Mesothelial cell of epicardium (in vitro differentiated cells): ENCODE measurements at places on chromosomes 6 and 20.

GRCh38 chr6:72788188-72788587, 166.3 kb downstream of the KCNQ5 start:
- DNase-seq = no peak

DNA sequence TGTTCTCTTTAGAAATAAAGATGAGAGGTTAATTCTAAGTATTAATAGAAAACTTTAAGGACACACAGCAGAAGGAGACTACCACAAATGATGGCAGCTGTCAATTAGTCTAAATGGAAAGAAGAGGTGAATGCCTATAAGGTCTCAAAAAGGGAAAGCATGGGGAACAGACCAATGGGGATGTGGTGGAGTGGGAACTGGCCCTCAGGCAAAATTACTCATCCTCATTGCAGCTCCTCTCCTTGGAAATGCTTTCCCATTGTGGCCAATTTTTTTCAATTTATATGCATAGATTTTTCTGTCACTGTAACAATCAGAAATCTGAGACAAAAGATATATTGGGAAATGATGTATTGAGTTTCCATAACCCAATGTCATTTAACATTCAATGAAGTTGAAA, 222.9 kb upstream of the DEFB112 start:
- no peak for DNase-seq

DNA sequence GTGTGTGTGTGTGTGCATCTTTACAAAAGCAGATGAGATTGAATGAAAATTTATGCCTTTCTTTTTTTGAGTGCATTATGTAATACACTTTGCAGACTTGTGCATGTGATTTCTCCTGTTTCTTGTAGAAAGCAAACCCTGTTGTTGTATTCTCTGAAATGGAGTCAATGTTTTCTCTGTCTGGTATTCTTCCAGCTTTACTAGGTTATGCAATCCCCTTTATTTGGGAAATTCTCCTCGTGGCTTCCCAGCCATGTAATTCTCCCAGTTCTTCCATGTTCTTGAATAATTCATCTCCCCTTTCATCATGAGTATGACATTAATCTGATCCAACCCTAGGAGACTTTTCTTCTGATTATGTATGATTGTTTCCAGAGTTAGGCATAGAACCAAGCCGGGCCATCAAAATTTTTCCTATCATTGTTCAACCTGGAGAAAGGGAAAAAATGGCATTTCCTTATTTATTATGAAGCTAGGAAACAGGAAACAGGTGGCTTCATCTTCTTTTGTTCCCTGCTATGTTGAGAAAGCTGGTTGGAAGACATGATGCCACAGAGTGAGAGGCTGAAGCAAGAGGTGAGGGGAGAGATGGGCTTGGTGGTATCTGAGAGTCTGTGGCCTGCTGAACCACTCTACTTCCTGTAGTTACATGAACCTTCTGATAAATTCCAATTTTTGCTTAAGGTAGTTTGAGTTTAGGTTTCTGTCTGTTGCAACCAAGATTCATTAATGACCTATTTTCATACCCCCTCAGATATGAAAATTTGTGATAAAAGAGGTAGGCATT, 68.8 kb downstream of the PRL start:
- DNase-seq = no peak

DNA sequence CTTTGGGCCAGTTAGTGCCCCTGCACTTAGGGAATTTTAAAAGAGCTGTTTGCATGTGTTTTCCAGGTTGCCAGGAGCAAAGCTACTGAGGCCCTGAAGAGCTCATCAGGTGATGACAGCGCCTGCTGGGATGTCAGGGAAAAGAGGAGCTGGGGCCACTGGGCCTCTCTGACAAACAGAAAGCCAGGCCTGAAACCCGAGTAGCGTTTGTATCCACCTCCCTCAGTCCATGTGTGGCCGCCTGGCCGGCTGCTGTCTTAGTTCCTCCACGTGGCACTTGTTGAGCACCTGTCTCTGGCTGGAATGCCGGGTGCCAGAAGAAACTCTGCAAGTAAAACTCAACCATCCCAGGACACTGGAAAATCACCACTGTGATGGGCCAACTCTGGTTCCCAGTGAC, 601.2 kb downstream of the CDH26 start:
- no peak for DNase-seq

DNA sequence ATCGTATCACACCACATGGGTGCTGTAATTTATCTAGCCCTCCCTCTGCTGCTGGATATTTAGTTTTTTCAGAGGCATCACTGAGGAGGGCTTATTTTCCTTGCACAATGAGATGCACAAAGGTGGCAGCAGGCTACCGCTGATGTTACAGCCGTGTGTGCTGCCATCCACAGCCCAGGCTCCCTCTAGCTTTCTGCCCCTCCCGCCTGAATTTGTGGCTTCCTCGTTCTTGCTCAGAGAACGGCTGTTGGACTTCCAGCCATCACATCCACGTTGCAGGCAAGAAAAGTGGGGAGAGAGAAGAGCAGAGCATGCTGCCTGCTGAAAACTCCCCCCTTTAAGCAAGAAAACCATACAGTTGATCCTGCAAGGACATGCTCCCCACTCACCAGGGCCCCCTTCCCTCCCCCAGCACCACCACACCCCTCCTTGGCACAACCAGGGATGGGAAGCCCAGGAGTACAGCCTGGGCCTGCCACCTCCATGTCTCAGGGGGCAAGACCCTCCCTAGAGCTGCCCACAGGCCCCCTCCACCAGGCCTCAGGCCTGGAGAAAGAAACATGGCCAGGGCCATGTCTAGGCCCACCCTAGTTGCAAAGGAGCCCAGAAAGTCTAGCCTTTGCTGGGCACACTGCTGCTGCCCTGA, 102.6 kb downstream of the MRPL14 start:
- DNase-seq = no peak

- DNase-seq = no peak
Measured at GRCh38 chr20:8815208-8815607, 253.7 kb upstream of the PLCB4 start.

DNA sequence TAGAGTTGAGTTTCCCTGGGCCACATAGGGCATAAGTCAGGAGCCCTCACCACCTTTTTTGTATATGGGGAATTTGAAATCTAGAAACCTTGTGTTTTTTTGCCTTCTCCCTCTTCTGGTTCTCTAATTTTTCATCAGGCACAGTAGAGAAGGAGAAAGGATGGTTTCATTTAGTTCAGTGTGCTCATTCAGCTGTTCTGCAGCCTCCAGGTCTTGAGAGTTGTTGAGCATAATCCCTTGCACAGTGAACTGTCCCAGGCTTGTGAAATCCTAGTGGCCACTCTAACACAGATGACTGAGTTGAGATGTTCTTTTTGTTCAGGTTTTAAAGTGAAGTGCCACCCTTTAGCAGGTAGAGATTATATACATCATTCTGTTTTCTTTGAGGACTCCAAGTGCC, 183.5 kb downstream of the CDKAL1 start:
- no peak for DNase-seq

GRCh38 chr6:111721753-111722154, 116.1 kb upstream of the TRAF3IP2 start:
- DNase-seq = no peak

- DNase-seq = no peak
Measured at GRCh38 chr6:129598244-129599187, 111.5 kb downstream of the ARHGAP18 start.

DNA sequence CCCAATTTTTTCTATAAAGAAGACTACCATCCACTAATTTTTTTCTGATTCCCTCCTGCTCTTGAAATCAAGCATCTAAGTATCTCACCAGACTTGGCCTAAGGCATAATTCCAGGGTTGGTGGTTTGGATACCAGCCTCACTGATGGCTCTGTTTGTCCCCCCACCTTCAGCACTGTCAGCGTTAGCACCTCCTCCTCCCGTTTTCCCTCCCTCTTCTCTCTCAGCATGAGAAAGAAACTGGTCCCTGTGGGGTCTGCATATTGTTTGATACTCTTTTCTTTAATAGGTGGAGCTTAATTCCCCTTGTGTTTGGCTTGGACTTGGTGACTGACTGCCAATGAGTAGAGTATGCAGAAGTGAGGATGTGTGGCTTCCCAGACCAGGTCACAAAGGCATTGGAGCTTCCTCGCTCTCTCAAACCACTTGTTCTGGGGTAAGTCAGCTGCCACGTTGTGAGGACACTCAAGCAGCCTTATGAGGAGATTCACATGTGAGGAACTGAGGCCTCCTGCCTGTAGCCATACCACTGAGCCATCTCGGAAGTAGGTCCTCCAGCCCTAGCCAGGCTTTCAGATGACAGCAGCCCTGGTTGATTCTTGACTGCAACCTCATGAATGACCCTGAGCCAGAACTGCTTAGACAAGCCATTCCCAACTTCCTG, 65.2 kb downstream of the RIOK1 start:
- no peak for DNase-seq

DNA sequence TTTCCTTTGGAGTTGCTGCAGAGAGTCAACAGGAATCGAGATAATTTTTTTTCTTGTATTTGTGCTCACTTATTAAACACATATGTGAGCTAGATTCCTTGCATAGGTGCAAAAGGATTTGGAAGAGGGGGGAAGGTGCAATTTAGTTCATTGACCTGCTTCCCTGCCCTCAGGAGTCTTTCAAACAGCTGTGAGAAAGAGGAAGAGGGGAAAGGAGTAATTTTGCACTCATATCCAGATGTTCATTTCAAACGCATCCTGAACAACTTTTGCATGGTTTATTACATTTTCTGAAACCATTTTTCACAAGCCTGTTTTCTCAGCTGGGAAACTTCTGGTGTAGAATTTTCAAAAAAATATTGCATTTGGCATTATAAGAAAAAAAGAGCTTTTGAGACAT, 795.0 kb downstream of the MAFB start:
- no peak for DNase-seq

GRCh38 chr6:21360336-21360735, 233.2 kb upstream of the SOX4 start:
- DNase-seq = no peak

DNA sequence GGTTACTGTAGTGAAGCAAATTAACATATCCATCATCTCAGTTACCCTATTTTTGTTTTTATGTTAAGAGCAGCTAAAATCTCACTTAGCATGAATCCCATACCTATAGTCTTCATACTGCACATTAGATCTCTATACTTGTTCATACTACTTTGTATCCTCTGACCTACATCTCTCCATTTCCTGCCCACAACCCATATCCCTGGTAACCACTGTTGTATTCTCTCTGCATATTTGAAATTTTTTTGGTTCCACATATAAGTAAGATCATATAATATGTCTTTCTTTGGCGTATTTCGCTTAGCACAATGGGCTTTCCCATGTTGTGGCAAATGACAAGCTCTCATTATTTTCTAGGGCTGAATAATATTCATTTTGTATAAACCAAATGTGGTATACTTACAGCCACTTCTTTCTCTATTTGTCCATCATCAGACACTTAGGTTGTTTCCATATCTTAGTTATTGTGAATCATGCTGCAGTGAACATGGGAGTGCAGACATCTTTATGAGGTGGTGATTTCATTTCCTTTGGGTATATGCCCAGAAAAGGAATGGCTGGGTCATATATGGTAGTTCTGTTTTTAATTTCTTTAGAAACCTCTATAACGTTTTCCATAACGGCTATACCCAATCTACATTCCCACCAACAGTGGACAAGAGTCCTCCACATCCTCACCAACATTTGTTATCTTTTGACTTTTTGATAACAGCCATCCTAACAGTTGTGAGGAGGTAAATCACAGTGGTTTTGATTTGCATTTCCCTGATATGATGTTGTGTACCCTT, 39.8 kb downstream of the BACH2 start:
- no peak for DNase-seq

- DNase-seq = no peak
Measured at GRCh38 chr20:23918101-23918862, 38.7 kb upstream of the CST5 start.

GRCh38 chr6:160851031-160851430, 140.5 kb upstream of the MAP3K4 start:
- DNase-seq = no peak

DNA sequence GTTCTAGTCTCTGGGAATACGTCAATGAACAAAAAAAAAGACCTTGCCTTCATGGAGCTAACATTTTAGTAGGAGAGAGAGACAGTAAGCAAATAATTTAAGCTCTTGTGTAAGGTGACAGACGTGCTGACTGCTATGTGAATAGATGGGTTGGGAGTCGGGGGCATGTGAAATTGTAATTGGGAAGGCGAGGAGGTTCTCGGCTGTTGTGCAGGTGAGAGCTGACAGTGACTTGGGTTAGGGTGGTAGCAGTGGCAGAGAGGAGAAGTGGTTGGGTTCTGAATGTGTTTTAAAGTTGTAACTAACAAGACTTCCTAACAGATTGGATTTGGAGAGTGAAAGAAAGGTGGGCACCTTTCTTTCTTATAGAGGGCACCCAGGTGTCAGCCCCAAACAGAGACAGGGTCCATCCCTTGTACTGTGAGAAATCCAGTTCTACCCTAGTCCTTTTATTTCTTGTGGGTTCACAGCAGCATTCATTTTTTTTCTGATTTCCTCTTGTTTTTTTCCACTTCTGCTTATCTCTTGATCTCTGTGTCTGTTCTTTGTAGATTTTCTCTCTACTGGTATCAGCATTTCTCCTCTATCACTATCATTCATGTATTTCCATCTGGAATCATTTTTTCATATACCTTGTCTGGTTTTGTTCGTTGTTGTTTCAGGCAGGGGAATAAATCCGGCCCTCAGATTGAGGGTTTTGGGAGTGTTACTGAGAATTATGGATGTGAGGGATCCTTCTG, 15.4 kb upstream of the MYLK2 start:
- no peak for DNase-seq

DNA sequence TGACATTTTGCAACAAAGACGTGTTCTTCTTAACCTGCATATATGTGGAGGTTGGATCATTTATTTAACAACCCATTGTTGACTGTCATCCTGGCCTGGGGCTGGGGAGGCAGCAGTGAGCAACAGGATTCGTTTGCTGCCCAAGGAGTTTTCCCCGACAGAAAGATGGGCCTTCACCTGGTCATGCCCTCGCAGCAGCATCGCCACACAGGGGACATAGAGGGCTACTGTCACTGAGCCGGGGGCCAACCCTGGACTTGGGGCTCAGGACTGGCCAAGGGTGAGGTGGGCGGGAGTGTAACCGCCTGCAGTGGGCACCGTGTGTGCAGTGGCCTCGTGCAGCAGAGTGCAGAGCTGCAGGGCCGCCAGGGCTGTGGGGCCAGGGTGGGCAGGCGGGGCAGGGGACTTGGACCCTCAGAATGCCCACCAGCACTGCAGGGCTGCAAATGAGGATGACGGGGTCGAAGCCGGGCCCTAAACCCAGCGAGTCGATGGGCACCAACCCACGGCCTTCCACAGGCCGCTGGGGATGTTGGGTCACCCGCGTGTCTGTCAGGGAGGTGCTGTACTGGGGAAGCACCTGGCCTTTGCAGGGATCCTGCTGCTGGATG, 11.8 kb downstream of the DUSP22 start:
- DNase-seq = no peak

DNA sequence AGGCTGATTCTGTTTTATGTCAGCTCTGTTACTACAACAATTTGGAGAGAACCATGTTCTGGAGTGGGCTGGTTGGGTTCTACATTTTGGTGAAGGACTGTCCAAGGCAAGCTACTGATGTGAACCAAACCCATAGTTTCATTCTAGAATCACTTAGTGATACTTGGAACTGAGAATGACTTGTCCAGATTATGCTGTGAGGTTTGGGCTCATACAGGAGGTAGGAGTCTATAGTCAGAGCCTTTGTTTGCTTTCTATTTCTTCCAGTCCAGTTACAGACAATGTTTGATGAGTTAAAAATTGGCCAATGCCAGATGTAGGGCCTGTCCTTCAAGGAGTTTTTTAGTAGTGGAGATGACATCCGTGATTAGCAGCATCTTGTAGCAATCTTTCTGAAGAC, 97.9 kb downstream of the LRRC1 start:
- DNase-seq = no peak

GRCh38 chr6:12720310-12720709, 3.7 kb downstream of the PHACTR1 start:
- DNase-seq = no peak
